Inflammatory macrophage (primary cell): ENCODE measurements at places on chromosomes 2 and 18.
A peak's percentile ranks its signal among the peaks of the same experiment; 100 is the strongest.

DNA sequence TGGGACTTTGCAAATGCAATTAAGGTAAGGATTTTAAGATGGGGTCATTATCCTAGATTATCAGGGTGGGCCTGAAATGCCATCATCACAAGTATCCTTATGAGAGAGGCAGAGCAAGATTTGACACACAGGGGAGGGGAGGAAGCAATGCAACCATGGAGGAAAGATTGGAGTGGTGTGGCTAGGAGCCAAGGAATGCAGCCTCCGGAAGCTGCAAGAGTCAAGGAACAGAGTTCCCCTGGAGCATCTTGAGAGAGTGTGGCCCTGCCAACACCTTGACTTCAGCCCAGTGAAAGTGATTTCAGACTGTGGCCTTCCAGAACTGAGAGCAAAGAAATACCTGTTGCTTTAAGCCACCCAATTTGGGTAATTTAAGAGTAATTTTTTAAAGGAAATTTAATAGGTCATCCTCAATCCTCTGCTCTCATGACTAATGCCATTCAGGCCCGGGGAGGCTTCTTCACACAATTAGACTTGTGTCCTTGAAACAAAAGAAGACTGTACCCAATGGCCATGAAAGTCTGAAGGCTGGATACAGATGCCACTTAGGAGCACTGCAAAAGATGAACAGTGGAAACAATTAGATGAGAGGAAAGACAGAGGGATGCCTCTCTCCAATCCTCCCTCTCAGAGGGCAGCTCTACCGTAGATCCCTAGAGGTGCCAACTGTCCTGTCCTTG lies 250.3 kb upstream of the ID2 start:
- DNase-seq = no peak

- DNase-seq = no peak
Measured at GRCh38 chr18:25614168-25614567, 262.2 kb upstream of the ZNF521 start.

GRCh38 chr2:8927510-8928455 lies 75.7 kb downstream of the MBOAT2 start:
- DNase-seq = no peak

DNA sequence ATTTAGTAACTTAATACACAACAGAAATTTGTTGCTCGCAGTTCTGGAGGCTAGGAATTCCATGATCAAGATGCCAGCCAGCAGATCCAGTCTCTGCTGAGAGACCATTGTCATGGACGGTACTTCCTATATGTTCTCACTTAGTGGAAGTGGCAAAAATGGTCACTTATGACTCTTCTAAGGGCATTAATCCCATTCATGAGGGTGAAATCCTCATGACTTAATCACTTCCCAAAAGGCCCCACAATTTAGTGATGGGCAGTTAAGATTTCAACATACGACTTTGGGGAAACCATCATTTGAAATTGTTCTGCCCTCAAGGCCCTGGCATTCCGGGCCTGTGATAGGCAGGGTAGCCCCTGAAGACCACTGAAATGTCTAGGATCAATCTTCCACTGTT lies 23.0 kb downstream of the BZW1 start:
- DNase-seq = peak; percentile 11

GRCh38 chr2:54656863-54657262 lies 66.6 kb upstream of the EML6 start:
- no peak for DNase-seq

GRCh38 chr2:28750316-28751251 lies 1.0 kb upstream of the PPP1CB start:
- DNase-seq = peak; percentile 29

DNA sequence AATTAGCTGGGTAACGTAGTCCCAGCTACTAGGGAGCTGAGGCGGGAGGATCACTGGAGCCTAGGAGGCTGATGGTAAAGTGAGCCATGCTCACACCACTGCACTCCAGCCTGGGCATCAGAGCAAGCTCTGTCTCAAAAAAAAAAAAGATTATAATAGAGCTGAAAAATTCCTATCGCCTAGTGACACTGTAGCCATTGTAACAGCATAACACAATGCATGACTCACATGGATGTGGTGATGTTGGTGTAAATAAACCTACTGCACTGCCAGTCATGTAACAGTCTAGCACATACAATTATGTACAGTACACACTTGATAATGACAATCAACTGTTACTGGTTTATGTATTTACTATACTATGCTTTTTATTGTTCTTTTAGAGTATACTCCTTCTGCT lies 39.6 kb downstream of the MGAT4A start:
- DNase-seq = no peak

DNA sequence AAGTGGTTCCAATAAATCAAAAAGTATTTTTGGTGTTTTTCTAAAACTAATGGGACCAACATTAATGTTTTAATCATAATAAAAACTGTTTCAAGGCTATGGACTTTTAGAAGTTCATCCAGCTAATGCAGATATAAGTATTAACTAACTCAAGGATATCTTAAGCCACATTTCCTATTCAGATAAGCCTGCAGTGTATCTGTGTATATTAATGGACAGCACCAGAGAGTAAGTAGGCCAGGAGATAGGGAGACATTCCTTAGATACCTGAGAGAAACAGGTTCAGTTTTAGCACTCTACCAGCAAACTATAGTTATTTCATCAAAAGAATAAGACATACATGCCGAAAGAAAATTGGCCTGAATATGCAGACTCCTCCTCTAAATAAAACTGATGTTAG lies 27.3 kb downstream of the PREPL start:
- no peak for DNase-seq

DNA sequence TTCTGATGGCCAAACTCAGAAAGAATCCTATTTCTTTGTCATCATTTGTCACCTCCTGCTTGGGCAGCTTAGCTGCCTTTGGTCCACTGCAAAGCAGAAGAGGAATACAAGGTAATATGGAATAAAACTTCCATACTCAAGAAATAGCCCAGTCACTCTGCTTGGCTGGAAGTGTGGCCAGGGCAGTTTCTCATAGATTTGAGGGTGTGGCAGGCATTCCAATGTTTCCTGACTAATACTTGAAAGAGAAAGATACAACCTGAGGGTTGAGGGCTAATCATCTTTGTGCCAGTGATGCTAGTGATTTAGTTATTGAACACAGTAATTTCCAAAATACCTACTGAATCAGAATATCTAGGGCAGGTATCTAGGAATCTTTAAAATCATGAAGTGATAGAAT lies 83.1 kb downstream of the FAM161A start:
- DNase-seq = no peak

DNA sequence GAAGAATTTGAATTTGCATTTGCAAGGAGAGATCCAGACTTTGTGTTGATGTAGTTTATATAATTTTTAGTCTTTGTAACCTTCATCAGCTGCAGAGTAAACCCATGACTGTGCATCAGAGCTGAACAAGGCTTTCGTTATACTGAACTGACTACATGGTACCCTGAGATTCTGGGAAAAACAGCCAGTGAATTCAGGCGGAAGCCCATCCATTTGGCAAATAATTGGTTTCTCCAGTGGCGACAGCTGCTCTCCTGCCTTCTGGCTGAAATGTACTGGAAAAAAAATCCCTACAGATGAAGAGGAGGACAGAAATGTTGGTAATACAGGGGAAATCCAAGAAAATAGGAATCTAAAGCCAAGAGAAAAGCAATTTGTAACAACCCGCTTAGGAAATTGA lies 657.5 kb upstream of the CDH7 start:
- DNase-seq = no peak

DNA sequence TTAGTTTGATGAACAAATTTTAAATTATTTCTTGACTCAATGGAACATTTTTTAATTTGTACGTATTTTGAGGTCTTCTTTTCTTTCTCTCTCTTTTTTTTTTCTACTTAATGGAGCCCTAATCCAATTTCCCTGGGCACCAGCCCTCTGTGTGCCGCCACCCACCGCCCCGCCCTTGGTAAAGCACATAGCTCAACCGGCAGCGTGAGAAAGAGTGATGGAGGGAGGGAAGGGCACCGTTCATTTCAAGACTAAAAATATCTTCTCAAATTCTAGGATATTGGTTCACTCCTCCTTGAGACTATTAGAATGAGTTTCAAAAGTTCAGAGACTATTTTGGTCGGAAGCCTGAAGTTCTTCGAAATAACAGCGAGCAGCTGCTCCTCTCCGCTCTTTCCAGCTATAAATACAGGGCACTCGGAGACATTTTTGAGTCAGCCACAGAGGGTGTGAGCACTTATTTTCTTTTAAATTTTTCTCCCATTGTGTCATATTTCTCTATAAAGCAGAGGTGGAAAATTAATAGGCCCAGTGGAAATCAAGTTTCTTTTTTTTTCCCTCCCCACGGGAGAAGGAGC lies 731.7 kb upstream of the ID2 start:
- DNase-seq = no peak

DNA sequence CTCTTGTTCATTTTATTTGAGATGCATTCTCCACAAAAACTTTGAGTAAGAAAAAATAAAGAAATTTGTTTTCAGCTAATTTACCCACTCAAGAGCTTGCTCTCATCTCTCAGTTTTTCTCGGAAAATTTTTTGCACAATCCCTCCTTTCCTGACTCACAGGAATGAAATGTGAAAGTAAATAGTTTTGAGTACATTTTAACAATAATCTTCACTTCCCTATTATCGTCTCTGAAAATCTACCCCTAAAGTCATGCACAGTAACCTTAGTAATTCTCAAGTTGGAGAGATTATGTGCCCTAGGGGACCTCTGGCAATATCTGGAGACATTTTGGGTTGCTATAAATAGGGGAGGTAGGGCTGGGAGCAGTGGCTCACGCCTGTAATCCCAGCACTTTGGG lies 2.6 kb downstream of the CYB5A start:
- DNase-seq = no peak

DNA sequence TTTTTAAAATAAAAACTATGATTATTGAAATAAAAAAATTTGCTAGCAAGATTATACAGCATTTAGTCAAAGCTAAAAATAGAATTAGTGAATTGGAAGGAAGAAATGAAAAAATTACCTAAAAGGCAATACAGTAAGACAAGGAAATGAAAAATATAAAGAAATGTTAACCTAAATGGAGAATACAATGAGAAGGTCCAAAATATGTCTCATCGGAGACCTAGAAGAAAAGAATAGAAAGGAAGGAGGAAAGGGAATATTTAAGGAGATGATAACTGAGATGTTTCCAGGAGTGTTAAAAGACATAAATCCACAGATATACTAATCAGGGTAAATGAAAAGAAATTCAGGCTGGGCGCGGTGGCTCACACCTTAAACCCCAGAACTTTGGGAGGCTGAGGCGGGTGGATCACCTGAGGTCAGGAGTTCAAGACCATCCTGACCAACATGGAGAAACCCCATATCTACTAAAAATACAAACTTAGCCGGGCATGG lies 78.9 kb downstream of the AFF3 start:
- DNase-seq = no peak

DNA sequence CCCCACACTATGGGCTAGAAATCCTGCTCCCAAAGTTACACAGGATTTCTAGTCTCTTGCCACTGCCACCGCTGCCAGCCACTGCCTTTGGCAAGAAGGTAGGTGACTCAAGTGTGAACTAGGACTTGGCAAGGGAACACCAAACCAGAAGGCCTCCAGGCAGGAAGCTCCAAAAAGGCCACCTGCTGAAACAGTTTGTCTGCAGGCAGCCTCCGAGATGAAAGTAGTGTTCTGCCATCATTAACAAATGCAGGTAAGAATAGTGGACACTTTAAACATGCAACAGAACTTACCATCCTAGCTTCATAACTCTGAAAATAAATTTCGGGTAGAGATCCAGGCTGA lies 3.9 kb downstream of the ANKRD44 start:
- DNase-seq = no peak

- DNase-seq = no peak
Measured at GRCh38 chr2:9188823-9189222, 17.8 kb upstream of the ASAP2 start.

DNA sequence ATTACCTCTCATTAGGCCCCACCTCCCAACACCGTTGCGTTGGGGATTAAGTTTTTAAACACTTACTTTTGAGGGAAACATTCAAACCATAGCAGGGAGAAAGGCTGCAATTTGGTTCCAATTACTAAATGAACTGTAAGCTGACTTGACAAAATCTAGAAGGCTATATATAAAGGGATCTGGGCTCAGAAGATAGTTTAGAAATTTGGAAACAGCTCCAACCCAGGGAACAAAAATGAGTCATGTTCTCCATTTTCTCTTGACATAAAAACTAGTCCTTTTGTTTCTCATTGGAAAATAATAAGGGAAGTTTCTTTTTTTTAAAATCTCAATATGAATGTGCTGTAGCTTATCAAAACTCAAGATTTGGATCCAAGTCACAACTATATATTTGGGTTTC lies 17.5 kb downstream of the MOGAT1 start:
- DNase-seq = peak; percentile 49

- no peak for DNase-seq
Measured at GRCh38 chr2:207863345-207863744, 93.6 kb upstream of the FZD5 start.

DNA sequence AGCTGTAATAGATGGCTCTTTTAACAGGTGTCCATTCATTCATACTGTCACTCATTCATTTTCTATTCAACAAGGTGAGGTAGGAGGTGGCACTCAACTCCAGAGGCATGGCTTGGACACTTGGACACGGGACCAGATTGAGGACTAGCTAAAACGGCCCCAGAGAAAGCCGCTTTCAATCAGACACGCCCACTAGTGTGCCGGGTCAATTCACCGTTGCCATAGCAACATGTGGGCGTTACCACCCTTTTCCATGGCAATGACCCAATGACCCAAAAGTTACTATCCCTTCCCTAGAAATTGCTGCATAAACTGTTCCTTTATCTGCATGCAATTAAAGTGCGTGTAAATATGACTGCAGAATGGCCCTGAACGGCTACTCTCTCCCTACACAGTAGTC lies 49.2 kb upstream of the LGALSL start:
- DNase-seq = peak; percentile 72

DNA sequence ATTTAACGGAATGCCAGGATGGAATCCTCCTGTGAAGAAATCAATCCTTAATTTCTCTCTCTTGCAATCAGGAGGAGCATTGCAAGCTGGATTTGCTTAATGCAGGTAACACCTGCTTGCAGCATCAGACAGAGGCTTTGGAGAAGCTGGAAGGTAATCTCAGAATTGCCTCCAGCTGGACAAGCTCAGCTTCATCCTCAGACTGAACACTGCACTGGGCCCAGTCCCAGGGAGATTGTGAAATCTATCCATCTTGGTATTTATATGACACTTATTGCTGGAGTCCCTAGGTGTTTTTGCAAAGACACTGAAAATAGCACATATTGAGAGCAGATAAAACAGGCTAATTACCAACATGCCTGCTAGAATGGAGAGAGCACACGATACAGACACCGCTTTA lies 179.4 kb upstream of the SESTD1 start:
- DNase-seq = no peak

GRCh38 chr2:158507141-158507540 lies 50.4 kb downstream of the PKP4 start:
- DNase-seq = no peak

DNA sequence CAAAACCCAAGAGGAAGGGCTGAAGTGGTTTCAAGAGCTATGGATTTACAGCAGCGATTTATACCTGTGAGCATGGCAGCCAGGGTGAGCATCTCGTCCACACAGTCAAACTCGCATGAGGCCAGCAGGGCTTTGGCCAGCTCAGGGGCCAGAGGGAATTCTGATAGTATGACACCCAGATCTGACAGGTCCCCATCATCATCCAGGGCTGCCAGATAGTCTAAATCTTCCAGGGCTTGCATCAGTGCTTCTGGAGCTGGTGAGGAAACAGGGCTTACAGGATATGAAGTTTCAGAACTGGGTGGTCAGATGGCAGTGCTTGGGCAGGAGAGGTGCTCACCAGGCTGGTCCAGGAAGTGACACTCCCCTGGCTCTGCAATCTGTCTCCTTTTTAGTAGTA lies 3.5 kb downstream of the DQX1 start:
- no peak for DNase-seq

- DNase-seq = no peak
Measured at GRCh38 chr18:40375837-40376236, 1579.2 kb upstream of the PIK3C3 start.
